Stimulated activated CD8-positive, alpha-beta memory T cell treated with anti-CD3 and anti-CD28 coated beads, Interleukin-4, amount 100 ng/mL, for 4 hours (primary cell): ENCODE measurements at places on chromosomes 1 and 21.

DNA sequence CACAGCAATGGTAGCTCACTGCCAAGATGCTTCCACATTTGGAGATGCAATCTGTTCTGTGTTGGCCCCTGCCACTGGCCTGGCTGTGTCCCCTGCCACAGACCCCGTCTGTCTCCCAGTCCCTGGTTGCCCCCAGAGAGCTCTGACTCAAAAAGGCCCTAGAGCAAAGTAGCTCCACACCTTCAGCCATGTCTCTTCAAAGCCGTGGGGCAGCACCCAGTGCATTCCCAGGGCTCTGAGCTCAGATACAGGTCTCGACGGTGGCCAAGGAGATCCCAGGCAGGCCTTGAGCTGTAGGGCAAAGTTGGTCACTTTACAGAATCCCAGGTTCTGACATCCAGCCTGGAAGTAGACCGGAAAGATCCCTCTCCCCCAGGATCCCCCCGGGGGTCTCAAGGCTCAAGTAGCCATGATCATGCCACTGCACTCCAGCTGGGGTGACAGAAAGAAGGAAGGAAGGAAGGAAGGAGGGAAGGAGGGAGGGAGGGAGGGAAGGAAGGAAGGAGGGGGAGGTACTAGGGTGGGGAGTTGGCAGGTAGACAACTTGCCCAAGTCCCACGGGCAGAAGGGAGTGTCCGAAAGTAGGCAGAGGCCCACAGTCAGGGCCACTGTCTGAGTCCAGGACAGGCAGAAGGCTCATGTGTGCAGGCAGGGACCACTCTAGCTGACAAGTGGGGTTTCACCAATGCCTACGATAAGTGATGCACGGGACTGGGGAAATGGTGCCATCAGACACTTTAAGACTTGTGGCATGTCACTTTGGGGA is 4.8 kb upstream of the ARF1 start:
- no peak for DNase-seq

GRCh38 chr1:112492076-112492475 is 16.7 kb upstream of the WNT2B start:
- DNase-seq = no peak

DNA sequence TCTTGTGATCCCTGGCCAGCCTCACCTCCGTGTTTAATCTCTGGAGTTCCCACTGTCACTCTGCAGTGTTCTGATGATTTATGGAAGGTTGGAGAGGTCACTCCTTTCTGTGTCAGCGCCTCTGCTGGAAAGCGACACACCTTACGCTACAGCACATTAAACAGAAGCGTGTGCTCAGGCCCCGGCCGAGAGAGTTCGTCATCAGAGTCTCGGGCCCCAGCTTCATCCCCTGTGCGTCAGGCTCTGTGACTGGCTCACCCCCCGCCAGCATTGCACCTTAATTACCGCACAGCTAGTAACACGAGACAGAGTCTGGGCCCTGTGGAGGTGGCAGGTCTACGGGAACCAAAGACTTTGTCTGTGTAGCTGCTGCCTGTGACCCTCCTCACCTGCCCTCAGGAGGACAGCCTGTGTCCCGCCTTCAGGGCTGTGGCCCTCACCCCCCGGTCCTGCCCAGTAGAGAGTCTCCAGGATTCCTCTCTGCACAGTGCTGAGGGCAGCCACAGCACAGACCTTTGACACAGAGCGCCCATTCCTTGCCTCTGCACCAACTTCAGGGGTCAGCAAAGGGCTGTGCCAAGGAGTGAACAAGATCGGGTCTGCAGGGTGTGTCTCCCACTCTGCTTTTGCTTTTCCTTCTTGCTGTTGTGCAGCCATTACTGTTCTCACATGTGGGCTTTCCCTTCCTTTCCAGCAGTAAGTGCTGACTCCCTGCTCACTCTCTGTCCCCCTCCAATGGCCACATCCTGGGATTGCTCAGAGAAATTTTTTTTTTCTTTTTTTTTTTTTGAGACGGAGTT is 157.6 kb downstream of the PGBD5 start:
- no peak for DNase-seq

DNA sequence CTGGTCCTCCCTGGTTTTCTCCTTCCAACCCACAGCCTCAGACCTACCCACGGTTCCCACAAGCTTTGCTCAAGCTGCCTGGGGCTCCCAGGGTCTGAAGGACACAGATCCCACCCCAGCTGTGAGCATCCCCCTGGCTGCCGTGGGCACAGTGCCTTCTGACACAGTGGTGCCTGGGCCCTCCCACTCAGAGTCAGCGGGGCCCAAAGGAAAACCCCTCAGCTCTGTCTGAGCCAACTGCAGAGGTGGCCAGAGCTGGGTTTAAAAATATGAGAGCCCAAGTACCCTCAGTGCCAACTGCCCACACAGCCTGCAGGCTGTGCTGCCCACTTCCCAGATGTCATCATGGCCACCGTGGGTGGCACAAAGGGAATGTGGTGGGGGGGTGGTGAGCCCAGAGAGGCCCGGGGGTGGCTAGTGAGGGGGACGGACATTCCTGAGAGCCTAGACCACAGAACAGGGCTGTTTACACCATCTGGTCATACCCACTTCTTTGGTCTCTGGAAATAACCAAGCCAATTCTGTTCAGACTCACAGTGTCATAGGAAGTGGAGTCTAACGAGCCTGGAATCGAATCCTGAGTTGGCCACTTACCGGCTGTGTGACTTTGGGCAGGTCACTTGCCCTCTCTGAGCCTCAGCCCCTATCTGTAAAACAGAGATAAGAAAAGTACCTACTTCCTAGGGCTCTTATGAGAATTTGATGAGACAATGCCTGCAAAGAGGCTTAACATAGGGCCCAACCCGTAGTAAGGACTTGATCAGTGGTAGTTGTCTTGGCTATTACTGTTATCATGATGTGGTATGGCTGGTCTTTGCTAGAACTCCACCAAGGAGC is 85.5 kb downstream of the CAMK2N1 start:
- DNase-seq = no peak

DNA sequence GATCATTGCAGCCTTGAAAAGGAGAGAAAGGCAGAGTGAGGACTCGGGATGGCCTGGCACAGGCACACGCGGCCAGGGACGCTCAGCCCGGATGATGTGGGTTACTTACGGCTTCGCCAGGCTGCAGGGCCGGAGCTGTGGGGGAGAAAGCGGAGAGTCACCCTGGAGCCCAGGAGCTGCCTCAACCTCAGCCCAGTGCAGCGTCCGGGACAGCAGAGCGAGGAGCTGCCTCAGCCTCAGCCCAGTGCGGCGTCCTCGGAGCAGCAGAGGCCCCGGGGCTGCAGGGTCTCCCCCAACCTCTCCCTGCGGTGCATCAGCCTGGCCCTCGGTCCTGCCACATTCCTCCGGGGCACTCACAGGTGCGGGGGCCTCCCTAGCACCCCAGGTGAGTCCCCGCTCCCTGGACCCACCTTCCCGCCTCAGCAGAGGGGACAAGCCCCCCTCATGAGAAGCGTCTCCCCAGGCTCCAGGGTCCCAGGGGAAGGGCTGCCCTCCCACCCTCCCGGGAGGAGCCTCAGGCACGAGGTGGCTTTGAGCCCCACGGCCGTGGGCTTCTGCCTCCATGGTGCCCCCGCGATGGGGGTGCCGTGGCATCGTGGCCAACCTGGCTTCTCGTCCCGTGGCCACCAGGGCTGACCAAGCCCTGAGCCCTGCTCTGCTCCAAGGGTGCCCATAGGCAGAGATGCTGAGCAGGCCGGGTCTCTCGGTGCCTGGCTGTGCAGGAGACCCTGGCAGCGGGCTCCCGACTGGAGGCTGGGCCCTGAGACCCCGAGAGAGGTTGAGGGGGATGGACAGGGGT is 10.5 kb upstream of the RNF223 start:
- no peak for DNase-seq

GRCh38 chr1:242225767-242226573 is 227.1 kb upstream of the MAP1LC3C start:
- DNase-seq = no peak

- no peak for DNase-seq
These were observed 403.6 kb downstream of the PTPRU start for GRCh38 chr1:29639741-29640427.

GRCh38 chr1:225469051-225469450 is 41.2 kb upstream of the LBR start:
- DNase-seq = no peak

- DNase-seq = no peak
These were observed 107.5 kb downstream of the SPAG17 start for GRCh38 chr1:118077331-118078045.
